ENCODE measurements at places on chromosomes 3 and 15.

- no peak for DNase-seq
Observed at GRCh38 chr3:66638717-66639116, 137.9 kb upstream of the LRIG1 start.

GRCh38 chr3:188187053-188187452 is 33.1 kb downstream of the LPP start:
- DNase-seq = no peak

- DNase-seq = no peak
Observed at GRCh38 chr3:137199678-137200077, 241.9 kb downstream of the IL20RB start.

DNA sequence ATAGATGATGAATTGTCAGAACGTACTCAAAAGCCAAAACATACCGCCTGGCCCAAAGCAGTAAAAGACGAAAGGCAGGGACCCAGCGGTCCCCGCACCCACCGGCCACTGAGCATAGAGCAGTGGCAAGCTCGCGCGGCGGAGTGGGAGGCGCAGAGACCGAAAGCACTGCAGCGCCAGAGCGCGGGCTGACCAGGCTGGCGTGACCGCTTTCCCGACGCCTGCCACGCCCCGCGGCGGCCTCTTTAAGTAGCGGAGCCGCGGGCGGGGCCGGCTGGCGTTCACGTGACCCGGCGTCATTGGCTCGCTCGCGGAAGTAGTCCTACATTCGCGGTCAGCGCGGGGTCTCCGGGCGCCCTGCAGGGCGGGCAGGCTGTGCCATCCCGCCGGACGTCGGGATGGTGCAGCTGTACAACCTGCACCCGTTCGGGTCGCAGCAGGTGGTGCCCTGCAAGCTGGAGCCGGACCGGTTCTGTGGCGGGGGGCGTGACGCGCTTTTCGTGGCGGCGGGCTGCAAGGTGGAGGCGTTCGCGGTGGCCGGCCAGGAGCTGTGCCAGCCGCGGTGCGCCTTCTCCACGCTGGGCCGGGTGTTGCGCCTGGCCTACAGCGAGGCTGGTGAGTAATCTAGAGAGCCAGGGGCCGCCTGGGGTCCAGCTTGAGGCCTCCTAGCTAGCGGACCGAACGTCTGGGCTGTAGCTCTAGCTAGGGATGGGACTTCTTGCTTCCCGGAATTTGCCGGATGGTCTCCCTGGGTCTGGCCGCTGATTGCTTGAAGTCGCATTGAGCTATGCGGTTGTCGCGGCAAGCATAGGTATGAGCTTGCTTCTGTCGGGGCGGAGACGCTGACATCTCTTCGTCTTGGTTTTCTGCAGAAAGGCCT is at the start of gene HPS3:
Gene HPS3 (plus strand): TSS at position 313 of the 880 bp plus-strand sequence. CDS start 86 bp downstream, at position 399.
- peak; percentile 16 for DNase-seq

- no peak for DNase-seq
Observed at GRCh38 chr3:195195321-195196209, 75.4 kb downstream of the XXYLT1 start.

- no peak for DNase-seq
Observed at GRCh38 chr3:40243056-40243455, 66.5 kb upstream of the EIF1B start.

GRCh38 chr3:12120374-12121140 is 38.2 kb downstream of the TIMP4 start:
- DNase-seq = no peak

- DNase-seq = no peak
Observed at GRCh38 chr3:183898028-183898431, 13.3 kb upstream of the PARL start.

- DNase-seq = no peak
Observed at GRCh38 chr3:101271728-101272127, 48.6 kb downstream of the IMPG2 start.

DNA sequence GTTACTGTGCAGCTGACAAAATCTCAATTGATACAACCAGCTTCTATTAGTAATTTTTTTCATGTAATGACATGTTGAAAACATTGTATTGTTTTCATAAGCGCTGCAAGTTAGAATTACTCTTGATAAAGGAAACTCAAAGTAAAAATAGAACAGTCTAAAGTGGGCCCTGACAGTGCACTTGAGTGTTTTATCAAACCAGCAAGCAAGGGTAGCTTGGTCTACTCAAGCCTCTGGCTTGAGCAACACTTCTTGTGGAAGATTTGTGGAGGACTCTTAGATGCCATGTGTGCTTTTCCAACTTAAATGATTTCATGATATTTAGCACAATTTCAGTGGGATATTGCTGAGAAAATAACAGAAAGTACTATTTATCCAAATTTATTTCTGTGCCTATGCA is 575.7 kb upstream of the ZNF717 start:
- no peak for DNase-seq

GRCh38 chr3:119589102-119589773 is 8.4 kb upstream of the PLA1A start:
- DNase-seq = no peak

DNA sequence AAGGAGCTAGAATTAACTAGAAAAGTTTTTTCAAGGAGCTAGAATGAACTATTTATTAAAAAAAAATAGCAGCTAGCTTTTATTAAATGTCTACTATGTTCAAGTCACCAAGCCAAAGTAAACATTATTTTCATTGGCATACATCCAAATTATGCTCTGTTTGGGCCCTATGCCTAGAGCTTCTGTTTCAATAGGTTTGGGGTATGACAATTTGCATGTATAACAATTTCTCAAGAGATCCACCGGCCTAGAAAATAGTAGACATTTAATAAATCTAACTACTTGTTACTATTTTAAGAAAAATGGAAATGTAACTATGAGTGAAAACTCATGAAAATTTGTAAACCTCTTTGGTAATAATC is 8.0 kb downstream of the GABRR3 start:
- no peak for DNase-seq

DNA sequence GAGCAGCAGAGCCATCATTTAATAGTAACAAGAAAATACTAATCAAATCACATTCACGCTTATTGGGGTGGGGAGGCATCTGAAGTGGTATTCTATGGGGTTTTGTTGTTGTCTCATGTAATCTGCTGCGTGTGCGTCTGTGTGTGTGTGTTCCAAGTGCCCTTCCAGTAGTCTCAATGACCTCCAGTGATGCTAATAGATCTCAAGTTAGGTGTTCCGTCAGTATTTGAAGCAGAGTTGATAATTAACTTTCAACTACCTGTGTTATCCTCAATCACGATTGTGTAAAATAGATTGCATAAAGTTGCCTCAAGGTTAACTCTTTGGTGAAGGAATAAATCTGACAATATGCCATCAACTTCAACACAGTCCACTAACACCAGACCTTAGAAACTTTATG is 375.0 kb downstream of the MECOM start:
- no peak for DNase-seq

GRCh38 chr3:195182470-195182795 is 88.5 kb downstream of the XXYLT1 start:
- no peak for DNase-seq

DNA sequence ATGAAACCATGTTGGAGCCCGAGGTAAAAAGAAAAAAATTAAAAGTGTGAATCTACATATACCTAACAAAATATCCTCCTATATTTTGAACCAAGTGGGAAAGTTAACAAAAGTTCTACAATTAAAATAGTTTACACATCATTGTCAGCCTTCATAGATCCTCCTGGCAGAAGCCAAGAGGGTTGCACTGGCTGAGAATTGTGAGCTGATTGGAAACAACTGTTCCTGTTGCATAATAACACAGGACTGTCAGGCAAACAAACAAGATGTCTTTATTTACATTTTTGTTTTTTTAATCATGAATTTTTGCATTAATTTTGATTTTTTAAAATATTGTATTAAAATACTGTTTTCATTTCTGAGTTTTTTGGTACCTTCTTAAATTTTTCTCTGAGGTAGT is 215.2 kb upstream of the MME start:
- no peak for DNase-seq

DNA sequence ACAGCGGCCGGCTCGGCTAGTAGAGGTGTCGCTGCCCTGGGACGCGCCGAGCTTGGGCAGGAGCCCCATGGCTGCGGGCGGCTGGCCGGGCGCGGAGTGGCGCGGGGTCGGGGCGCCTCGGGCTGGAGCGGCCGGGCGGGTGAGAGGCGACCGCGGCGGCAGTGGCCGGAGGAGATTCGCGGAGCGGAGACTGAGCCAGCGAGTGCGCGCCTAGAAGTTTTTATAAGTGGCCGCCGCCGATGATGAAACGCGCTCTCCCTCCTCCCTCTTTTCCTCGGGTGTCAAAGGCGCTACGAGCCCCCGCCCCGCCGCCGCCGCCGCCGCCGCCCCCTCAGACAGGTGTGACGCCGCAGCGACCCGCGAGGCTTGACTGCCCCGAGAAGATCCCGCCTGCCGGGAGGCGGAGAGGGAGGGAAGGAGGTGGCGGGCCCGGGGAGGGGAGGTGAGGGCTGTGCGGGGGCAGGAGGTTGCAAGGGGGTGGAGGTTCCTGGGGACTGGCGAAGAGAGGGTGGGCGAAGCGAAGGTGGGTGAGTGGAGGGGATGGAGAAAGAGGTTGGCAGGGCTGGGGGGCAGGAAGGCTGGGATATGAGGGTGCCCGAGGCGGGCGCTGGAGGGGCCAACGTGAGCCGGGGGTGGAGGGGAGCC is at the start of gene SLCO2A1:
Gene SLCO2A1 (minus strand): TSS at position 192 of the 645 bp plus-strand sequence. CDS start 123 bp downstream, at position 69.
- DNase-seq = no peak

- no peak for DNase-seq
Observed at GRCh38 chr3:58411036-58411435, 22.6 kb downstream of the PDHB start.

DNA sequence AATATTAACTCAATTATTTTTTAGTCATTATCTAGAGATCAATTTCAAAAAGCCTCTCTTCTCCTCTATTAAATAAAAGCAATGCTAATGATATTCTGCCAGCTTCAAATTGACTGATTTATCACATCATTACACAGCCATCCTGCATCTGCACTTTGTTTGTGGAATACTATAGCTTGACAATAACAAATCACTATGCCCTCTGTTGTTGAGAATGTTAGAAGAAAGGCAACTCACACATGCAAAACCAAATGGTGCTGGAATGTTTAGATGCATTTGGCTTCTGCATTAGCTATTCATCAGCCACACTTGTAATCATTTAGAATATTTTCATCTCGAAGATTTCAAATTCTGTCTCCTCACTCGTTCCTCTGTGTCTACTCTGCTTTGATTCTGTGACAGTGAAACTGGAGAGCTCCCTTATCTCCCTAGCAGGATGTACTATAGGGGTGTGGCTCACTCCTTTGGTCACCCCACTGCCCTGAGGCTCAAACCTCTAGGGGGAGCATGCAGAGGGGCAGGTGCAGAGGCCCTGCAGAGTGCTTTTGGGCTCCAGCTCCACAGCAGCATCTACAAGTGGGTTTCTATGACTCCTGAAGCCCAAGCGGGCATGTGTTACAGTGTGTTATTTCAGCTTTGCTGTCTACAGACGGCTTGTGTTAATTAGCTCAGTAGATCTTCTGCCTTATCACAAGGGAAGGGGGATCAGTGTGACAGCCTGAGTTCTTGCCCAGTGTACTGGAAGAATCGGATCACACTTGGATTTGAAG is 454.1 kb upstream of the BCHE start:
- no peak for DNase-seq

DNA sequence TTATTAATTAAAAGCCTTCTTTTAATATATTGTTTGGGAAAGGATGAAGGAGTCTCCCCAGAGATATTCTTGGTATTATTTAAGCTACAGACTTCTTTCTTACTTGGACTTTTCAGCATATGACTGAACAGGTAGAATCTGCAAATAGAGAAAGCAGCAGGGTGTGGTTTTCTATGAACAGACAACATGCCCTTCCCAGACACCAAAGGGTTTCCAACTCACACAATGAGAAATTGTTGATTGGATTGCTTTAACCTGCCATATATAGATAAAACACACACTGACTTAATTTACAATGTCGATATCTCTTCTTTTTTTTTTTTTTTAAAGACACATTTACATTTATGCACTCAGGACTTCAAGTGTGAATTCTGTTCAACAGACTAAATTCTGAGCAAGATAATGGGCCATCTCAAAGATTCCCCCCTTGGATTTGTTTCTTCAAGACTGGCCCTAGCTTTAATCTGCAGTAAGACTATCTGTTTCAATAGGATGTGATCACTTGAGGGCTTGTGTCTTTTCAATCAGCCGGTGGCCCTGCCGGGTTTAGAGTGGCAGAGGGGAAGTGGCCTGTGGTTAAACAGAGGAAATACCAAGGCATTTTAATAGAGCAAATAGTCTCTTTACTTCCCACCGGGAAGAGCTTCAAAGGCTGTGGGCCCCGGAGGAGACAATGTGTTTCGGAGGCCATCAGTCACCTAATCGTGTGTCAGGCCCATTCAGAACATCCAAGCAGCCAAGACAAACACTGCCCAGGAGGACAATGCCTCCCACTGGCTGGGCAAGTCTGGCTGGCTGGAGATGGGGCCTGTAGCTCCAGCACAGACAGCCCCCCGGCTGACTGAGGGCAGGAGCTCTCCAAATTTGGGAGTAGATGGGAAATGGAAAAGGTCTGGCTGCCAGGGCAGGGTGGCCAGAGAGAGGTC is 6.1 kb downstream of the IL17RD start:
- no peak for DNase-seq

Measured in cortex of kidney (tissue), 1 donor.